Suppressor macrophage treated with lipopolysaccharide for 4 hours (primary cell): ENCODE measurements at places on chromosomes 6 and 20.

DNA sequence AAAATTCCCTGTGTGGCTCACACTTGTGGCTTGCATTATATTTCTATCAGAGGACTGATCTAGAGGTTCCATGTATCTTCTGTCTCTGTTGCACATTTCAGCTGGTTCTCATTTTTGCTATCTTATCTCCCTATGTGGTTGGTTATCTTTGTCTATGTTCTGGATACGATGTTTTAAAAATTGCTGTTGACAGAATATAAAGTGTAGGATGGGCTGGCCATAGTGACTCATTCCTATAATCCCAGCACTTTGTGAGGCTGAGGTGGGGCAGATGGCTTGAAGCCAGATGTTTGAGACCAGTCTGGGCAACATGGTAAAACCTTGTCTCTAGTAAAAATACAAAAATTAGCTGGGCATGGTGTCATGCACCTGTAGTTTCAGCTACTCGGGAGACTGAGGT, 9.9 kb upstream of the ULBP3 start:
- DNase-seq = no peak

DNA sequence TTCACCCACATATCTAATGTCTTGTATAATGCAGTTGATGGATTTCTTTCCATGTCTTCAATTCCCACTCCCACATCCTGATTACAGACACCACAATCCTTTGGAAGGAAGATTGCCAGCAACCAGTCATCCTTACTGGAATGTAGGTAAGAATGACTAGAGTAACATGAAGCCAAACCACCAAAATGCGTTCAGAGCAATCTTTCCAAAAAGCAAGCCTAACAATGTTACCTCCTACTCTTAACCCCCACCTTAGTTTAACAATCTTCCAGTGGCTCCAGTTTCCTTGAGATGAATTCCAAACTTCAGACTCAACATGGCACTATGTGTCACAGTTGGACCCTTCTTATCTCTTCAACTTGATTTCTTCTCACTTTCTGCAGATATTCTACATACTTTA, 685.6 kb downstream of the DOK5 start:
- no peak for DNase-seq

GRCh38 chr6:31204751-31205145, 34.3 kb upstream of the POU5F1 start:
- DNase-seq = peak; percentile 37

DNA sequence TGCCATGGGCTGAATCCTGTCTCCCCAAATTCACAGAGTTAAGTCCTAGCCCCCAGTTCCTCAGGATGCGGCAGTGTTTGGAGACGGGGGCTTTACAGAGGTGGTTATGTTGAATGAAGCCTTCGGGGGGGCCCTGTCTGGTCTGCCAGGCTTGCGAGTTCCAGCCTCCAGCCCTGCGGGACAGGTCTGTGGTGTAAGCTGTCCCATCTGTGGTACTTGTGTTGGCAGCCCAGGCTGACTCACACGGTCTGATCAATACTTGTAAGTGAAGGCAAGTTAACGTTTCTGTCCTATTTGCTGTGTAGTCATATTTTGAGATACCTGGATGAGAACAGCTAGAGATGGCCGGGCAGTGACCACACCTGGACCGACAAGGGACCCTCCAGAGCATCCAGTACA, 51.8 kb upstream of the GPR31 start:
- DNase-seq = no peak

GRCh38 chr20:57654363-57654997, 34.3 kb upstream of the ZBP1 start:
- DNase-seq = peak; percentile 53

GRCh38 chr6:26241033-26241895, 123.7 kb upstream of the BTN3A2 start:
- peak; percentile 52 for DNase-seq

- DNase-seq = no peak
Observed at GRCh38 chr6:140661691-140662090, 1287.2 kb upstream of the CITED2 start.

GRCh38 chr20:38559764-38560163, 21.2 kb upstream of the ADIG start:
- no peak for DNase-seq

GRCh38 chr20:23298155-23298554, 52.4 kb upstream of the NXT1 start:
- DNase-seq = no peak

DNA sequence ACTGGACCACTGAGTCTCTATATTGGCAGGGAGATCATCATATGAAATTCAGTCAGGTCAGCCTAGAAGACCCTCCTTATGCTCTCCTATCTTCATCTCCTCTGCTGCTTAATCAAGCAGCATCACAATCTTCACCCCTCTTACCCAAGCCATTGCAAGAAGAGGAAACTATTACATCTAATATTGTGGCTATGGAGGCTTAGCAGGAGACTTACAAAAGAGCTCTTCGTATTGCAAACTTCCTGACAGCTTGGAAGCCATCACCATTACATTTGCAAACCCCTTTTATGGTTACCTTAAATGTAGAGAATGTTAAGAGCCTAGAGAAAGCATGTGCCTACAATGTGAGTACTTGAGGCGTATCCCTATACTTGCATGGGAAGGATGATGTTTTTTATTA, 87.2 kb upstream of the STXBP5 start:
- DNase-seq = no peak

GRCh38 chr20:40646361-40646760, 42.7 kb downstream of the MAFB start:
- no peak for DNase-seq

GRCh38 chr20:57748601-57749130, 38.9 kb upstream of the PMEPA1 start:
- peak; percentile 97 for DNase-seq

GRCh38 chr6:158552796-158553138, 7.1 kb upstream of the TMEM181 start:
- no peak for DNase-seq

GRCh38 chr6:11092668-11093375, 812 bp upstream of the SMIM13 start:
- DNase-seq = peak; percentile 23

GRCh38 chr20:1310071-1310470, 18.9 kb downstream of the SDCBP2 start:
- no peak for DNase-seq

- DNase-seq = peak; percentile 17
Observed at GRCh38 chr6:89146718-89147700, 1.2 kb downstream of the PM20D2 start.

DNA sequence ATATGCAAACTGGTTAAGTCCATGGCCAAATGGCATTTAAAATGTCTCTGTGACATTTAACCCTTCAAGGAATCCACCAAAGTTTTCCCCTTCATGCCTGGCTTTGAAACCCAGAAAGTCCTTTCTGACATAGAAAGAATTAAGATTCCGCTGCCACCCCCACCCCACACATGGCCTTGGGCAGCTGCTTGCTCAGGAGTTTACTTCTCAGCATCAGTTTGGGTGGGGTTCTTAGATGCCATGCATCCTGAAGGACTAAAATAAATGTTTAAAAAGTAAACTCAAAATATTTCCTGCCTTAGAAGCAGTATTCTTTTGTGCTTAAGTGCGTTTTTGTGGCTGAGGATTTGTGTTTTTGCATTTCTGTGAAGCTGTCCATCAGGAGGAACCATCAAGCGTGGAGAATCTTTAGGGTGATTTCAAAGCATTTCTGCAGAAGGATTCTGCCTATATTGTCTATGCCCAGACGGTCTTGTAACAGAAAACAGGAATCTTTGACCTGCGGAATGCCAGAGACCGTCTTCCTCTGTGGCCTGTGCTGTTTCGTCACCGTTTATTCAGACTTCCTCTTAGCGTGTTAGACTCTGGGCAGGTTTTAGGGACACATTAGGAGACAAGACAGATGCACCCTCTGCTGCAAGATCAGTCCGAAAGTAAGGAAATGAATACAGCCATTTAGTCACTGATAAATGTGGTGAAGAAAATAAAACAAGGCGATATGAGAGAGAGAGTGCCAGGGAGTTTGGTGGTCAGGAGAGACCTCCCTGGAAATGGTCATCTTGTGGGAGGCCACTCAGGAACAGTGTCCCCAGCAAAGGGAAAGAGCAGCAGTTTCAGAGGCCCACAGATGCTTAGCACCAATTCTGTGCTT, 6.2 kb downstream of the DUSP22 start:
- DNase-seq = peak; percentile 87

DNA sequence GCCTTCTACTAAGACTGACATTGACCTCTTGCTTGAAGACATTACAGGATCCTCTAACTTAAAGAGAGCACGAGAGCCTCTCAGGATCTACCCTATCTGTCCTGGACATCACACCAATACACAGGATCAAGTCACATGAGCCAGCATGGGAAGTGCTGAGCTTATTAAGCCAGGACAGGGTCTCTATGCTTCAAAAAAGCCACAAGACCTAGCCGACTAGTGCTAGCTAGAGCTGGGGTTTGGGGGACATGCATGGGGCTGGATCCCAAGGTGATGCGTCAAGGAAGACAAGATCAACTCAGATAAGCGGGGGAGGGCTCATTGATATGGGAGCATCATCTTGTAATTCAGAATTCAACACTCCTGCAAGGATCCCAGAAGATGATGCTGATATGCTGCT, 167.2 kb upstream of the TAB2 start:
- no peak for DNase-seq

DNA sequence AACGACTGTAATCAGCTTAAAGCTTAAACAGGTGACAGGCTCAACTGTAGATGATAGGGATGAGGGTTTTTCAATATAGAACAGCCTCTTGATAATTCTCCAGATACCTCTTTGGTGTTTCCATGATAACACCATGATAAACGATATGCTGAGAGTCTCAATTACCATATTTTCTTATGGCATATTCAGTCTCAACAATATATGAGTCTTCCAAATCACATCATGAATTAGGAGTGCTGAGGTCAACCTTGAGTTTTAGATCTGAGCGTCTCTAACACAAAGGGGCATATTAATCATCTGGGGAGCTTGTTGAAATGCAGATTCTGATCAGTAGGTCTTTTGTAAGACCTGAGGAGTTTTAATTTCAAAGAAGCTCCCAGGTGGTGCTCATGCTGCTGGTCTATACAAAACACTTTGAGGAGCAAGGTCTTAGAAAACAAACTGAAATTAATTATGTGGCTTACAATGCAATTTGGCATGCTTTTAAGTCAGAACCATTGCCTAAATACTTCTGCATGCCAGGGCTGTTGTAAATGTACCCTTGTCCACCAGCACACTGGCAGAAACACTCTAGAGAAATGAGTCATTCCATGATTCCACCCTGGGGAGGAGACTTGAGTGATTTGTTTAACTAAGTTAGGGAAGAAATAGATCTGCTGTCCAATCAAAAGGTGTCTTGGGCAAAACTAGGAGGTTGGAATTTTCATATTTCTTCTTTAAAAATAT, 49.6 kb downstream of the PTCHD4 start:
- no peak for DNase-seq

- DNase-seq = no peak
Observed at GRCh38 chr6:25172819-25173218, 106.4 kb upstream of the CARMIL1 start.

- no peak for DNase-seq
Observed at GRCh38 chr6:168049277-168049676, 29.7 kb downstream of the FRMD1 start.

GRCh38 chr6:14817074-14817473, 428.8 kb upstream of the JARID2 start:
- DNase-seq = no peak
